Chondrocyte (in vitro differentiated cells): ENCODE measurements at places on chromosomes 1 and 21.

GRCh38 chr1:205588636-205589035 lies 43.2 kb downstream of the ELK4 start:
- DNase-seq: peak; percentile 81

DNA sequence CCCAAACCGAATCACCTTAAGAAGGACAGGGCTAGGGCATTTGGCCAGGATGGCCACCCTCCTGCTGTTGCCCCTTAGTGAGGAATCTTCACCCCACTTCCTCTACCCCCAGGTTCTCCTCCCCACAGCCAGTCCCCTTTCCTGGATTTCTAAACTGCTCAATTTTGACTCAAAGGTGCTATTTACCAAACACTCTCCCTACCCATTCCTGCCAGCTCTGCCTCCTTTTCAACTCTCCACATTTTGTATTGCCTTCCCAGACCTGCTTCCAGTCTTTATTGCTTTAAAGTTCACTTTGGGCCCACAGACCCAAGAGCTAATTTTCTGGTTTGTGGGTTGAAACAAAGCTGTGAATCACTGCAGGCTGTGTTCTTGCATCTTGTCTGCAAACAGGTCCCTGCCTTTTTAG lies 3.6 kb downstream of the BTG2 start:
- DNase-seq: no peak

GRCh38 chr1:30460661-30461060 lies 262.7 kb downstream of the MATN1 start:
- DNase-seq: no peak

DNA sequence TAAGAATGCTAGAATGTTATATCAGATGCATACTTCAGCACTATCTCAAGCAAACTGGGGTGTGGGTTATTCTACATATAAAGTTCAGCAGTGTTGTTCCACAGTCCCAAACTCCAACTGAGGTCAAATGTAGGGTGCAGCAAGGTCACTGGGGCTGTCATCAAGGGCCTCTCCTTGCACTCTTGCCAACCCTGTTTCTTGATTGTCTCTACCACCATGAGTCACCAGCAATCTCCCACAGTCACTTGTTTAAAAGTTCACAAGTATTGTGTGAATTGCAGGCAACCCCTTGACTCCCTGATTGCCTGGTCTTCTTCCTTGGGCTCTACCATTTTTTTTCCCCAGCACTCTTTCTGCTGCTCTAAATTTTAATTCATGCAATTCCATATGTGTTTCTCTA lies 10.6 kb downstream of the METTL18 start:
- no peak for DNase-seq

DNA sequence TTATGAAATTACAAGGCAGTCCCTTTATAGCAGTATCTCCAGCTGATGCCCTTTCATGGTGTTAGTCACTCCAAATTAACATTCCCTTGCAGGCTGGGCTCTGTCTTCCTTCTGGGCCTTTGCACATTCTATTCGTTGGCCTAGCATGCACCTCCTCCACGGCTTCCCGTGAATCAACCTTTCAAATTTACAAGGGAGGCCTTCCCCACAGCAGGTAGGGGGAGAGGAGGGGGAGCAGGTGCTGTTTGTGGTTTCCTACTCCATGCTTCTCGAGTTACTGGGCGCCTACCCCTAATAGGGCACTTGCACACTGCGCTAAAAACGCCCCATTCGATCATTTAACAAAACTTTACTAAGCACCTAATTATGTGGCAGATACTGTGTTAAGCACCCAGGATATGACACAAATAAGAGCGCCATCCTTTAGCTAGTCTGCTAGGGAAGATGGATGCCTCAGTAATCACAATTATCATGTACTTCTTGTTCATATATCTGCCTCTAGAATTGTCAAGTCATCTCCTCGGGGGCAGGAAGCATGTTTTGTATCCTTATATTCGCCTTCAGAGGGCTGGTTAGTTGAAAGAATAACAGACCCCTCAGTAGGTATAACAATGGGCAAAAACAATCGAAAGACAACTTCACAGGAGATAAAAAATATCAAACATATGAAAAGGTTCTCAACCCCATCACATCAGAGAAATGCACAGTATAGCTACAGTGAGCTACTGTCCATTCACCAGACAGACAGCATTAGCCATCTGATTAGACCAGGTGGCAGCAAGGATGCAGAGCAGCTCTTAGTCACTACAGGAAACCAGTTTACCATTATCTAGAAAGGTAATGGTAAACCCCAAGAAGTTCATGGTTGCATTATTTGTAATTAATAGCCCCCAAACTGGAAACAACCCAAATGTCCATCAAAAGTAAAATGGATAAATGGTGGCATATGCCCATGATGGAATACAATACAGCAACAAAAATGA lies 1.7 kb upstream of the ADAR start:
- no peak for DNase-seq

GRCh38 chr1:116577759-116578314 lies 7.0 kb upstream of the CD58 start:
- DNase-seq: no peak

- DNase-seq: no peak
These were observed 127.0 kb upstream of the VAMP3 start for GRCh38 chr1:7644086-7644485.

GRCh38 chr1:51753969-51754368 lies 124.6 kb downstream of the NRDC start:
- DNase-seq: no peak

DNA sequence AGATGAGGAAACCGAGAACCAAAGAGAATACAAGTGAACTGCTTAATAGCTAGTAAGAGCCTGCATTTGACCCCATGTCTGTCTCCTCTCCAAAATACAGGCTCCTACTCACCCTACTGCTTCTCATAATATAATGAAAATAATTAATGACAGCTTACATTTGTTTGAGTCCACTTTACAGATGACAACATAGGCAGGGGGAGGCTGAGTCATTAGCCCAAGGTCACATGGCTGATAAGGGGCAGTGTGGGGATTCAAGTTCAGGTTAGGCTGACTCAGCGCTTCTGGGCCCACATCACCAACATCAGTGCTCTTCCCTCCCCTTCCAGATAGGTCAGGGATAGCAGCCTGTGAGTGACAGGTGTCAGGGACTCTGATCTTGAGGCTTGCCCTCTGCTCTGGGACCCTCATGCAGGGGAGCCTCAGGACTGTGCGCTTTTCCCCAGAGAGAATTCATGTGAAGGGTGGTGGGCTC lies 16.2 kb downstream of the AZIN2 start:
- DNase-seq: no peak

- DNase-seq: no peak
These were observed 63.6 kb downstream of the MIS18A start for GRCh38 chr21:32215306-32215685.

- DNase-seq: no peak
These were observed 28.6 kb upstream of the ZNF697 start for GRCh38 chr1:119676571-119677206.

GRCh38 chr1:74713849-74714248 lies 19.0 kb downstream of the CRYZ start:
- no peak for DNase-seq

GRCh38 chr1:27402349-27402754 lies 9.9 kb downstream of the GPR3 start:
- DNase-seq: no peak

- no peak for DNase-seq
These were observed 103.2 kb upstream of the SLC25A33 start for GRCh38 chr1:9435854-9436640.
